ENCODE measurements at places on chromosomes 13 and 19.
A peak's percentile ranks its signal among the peaks of the same experiment; 100 is the strongest.

- DNase-seq = no peak
These were observed 583.7 kb upstream of the SPRY2 start for GRCh38 chr13:80924596-80924995.

GRCh38 chr13:78598116-78598781 is 5.1 kb downstream of the POU4F1 start:
- peak; percentile 28 for DNase-seq

- DNase-seq = peak; percentile 76
These were observed 27.8 kb upstream of the IGFL4 start for GRCh38 chr19:46068345-46069258.

- DNase-seq = no peak
These were observed 186.2 kb upstream of the PCDH9 start for GRCh38 chr13:67416047-67416925.

DNA sequence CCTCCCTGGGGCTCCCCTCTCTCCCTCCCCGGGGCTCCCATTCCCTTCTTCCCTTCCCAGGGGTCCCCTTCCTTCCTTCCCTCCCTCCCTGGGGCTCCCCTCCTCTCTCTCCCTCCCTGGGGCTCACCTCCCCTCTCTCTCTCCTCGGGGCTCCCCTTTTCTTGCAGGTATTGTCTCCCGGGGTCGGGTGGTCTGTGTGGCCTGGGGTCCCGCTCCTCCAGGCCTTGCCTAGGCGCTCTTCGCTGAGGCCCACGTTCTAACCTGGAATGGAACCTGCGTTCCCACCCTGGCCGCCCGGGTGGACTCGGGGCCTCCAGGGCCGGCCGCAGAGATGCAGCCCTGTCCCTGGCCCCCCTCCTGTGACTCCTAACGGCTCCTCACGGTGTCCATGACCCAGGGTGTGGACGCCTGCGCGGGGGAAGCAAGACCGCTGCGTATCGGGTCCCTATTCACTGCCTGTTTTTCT is 940 bp upstream of the DCUN1D2 start:
- DNase-seq = no peak

DNA sequence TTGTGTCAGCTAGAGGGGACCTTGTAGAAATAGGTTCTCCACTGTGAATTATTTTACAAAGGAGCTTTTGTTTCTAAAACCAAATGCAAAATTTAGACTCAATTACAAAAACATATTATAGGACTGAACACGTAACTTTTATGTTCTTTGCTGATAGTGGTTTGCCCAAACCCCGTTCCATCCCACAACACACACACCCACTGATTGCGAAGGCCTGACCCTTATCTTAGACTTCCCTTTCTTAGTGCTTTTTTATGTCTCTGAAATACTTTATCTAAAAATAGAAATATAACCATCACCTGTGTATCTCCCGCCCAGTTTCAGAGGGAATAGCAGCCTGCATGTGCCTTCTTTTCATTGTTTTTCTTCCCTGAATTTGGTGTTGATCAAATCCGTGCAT is 13.0 kb downstream of the CCNA1 start:
- DNase-seq = peak; percentile 59

- no peak for DNase-seq
These were observed 48.3 kb downstream of the CD320 start for GRCh38 chr19:8259922-8260247.

DNA sequence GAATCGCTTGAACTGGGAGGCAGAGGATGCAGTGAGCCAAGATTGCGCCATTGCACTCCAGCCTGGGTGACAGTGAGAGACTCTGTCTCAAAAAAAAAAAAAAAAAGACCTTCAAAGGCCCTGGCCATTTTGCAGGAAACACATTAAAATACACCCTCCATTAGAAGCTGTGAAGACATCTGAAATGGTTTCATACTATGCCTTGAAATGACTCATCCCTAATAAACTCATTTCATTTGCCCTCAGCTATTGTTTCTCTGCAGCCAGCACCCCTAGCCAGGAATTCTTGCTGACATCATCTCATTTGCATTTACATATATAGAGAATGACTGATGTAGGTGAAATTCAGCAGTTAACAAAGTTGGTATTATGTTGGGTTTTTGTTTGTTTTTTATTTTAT is 8.7 kb downstream of the EML2 start:
- DNase-seq = no peak

- DNase-seq = no peak
These were observed 47.5 kb downstream of the NFIC start for GRCh38 chr19:3413796-3414327.

- DNase-seq = no peak
These were observed 1799.7 kb downstream of the SLITRK5 start for GRCh38 chr13:89470901-89471300.

DNA sequence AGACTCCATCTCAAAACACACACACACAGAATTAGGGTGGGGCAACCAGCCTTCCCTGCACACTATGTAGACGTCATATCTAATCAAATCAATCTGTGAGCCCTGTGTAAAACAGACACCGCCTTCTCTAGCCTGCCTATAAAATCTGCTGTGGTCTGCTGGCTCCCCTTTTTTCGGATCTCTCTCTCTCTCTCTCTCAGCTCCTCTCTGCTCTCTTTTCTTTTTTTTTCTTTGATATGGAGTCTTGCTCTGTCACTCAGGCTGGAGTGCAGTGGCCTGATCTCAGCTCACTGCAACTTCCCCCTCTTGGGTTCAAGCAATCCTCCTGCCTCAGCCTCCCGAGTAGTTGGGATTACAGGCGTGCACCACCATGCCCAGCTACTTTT is 11.8 kb upstream of the CD70 start:
- no peak for DNase-seq

DNA sequence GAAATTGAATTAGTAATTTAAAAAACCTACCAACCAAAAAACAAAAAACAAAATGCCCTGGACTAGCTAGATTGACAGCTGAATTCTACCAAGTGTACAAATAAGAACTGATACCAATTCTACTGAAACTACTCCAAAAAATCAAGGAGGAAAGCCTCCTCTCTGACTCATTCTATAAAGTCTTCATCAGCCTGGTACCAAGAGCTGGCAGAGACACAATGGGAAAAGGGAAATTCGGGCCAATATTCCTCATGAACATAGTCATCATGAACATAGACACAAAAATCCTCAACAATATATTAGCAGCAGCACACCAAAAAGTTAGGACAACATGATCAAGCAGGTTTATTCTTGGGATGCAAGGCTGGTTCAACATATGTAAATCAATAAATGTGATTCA is 2667.7 kb upstream of the PCDH20 start:
- no peak for DNase-seq

GRCh38 chr19:46372901-46373490 is 26.1 kb downstream of the PPP5C start:
- DNase-seq = no peak

DNA sequence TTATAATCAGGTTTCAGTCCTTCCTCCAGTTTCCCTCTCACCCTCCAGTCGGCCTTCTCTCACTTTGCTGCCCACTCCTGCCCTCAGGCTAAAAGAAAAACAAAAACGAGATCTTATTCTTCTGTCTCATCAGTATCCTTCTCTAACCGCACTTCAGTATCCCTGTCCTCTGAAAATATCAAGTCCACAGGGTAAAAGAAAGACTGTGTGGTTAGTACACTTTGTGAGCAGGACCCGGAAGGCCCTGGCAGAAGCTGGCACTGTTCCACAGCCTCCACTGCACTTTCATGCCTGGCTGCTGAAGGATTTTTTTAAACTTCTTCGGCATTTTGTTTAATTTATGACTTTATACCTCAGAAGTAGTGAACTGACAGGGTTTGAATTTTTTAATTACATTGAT is 51.8 kb downstream of the TM9SF2 start:
- DNase-seq = no peak

- no peak for DNase-seq
These were observed 111.3 kb downstream of the KATNAL1 start for GRCh38 chr13:30196025-30196424.

GRCh38 chr13:91248249-91248648 is 99.2 kb upstream of the MIR17HG start:
- DNase-seq = no peak

- DNase-seq = peak; percentile 44
These were observed 61.1 kb downstream of the GPC5 start for GRCh38 chr13:91459485-91459884.

- peak; percentile 52 for DNase-seq
These were observed 61.4 kb upstream of the KLF2 start for GRCh38 chr19:16263141-16263761.

DNA sequence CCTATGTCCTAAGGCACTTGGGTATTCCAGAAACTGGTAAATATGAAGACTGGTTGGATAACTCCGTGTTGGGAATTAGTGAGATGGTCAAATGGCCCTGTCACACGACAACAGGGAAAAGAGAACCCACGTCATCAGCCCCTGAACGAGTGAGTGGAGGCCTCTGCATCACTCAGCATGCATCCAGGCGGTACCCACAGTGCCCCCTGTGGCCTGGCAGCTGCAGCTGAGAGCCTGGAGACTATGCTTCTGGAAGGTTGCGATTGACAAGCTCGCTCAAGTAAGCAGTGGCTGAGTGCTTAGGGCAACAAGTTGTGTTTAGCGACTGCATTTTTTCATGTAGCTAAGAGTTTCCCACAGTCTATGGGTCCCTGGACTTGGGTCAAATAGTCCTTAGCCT is 55.9 kb downstream of the COL4A2 start:
- DNase-seq = no peak

GRCh38 chr13:49958321-49958720 is 22.2 kb upstream of the SPRYD7 start:
- no peak for DNase-seq

- DNase-seq = peak; percentile 48
These were observed at the start of gene CERS1 for GRCh38 chr19:18895824-18896341. TSS of gene CERS1 (minus strand) at chr19:18896158. CDS start at chr19:18896072, 86 bp downstream.

DNA sequence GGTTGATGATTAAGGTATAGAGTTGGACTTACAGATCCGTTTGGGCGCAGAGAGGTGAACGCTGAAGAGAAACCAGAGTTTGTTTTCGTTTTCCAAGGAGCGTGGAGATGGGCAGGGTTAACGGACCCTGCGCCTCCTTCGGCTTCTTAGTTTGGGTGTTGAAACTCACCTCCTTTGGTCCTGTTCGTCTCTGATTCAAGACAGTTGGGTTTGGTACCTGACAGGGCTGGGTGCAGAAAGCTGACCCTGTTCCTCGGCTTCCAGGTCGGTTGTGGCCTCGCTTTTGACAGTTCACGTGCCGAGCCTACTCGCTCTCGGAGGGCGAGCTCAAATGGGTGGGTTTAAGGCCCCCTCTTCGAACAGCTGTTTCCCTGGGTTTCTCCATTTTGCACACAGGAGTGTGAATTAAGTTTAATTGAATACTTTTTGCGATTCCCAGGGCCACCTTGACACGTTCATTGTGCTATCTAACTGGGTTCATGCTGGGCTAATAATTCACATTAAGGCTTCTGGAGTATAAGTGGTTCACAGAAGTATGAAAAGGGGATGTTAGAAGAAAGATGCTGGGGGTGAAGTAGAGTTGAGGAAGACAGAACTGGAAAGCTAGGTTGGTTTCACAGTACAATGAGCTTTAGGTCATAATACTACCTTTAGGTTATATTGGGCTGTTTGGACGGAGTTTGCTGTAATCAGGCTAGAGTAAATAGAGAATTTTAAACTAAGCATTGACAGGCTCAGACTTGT is 638 bp downstream of the USPL1 start:
- DNase-seq = peak; percentile 78

GRCh38 chr19:50549059-50549926 is 18.9 kb downstream of the LRRC4B start:
- no peak for DNase-seq

- no peak for DNase-seq
These were observed 2.1 kb downstream of the NECTIN2 start for GRCh38 chr19:44848036-44848811.
